ENCODE measurements at places on chromosomes 11 and 22. TPM values are rescaled to one million over a fixed set of nuclear protein-coding genes. Genes with fewer than 3 reads are reported as not detected.

The SLC15A3 gene
- 17.6 TPM for total RNA-seq

The TBX1 gene
- total RNA-seq: not detected

The ANKK1 gene
- 0.24 TPM for total RNA-seq

The OR6T1 gene
- total RNA-seq: not detected

The TMEM191B gene
- total RNA-seq: not detected

The GLB1L3 gene
- not detected for total RNA-seq

The BATF2 gene
- 0.72 TPM for total RNA-seq

The OR4D5 gene
- total RNA-seq: not detected

The PRR5L gene
- 23.2 TPM for total RNA-seq

The RAC2 gene
- total RNA-seq: 11.0 TPM

The EML3 gene
- total RNA-seq: 40.7 TPM

The KCNJ4 gene
- 0.84 TPM for total RNA-seq

The CEND1 gene
- total RNA-seq: not detected

The GATD1 gene
- total RNA-seq: 13.3 TPM

The SMC1B gene
- total RNA-seq: not detected

The PAMR1 gene
- 28.4 TPM for total RNA-seq

The B3GAT1 gene
- 0.19 TPM for total RNA-seq

The VSIG10L2 gene
- not detected for total RNA-seq

The OR51B4 gene
- total RNA-seq: not detected

The TPBGL gene
- not detected for total RNA-seq

The PAX6 gene
- total RNA-seq: not detected

The DYNC2H1 gene
- 20.7 TPM for total RNA-seq

The RFPL2 gene
- total RNA-seq: not detected

The PLAAT2 gene
- total RNA-seq: not detected

The SOX10 gene
- total RNA-seq: 2.5 TPM

The MIOX gene
- not detected for total RNA-seq

The HEPHL1 gene
- not detected for total RNA-seq

The APOBEC3H gene
- not detected for total RNA-seq

The ACR gene
- total RNA-seq: 0.72 TPM

The B4GALNT4 gene
- total RNA-seq: 3.6 TPM

The ANO9 gene
- total RNA-seq: 3.6 TPM

The MS4A3 gene
- not detected for total RNA-seq

The TRIM29 gene
- 1.3 TPM for total RNA-seq

The CASP5 gene
- 3.9 TPM for total RNA-seq

The CEP126 gene
- 2.0 TPM for total RNA-seq

The USH1C gene
- not detected for total RNA-seq

The CNTN5 gene
- not detected for total RNA-seq

The TSSK2 gene
- not detected for total RNA-seq

The GAB4 gene
- not detected for total RNA-seq

The KREMEN1 gene
- total RNA-seq: 11.1 TPM

The KCNJ1 gene
- 0.96 TPM for total RNA-seq

The KLHDC7B gene
- 0.48 TPM for total RNA-seq

The MS4A4A gene
- total RNA-seq: 131 TPM

Data from omental fat pad (tissue), 4 donors.